ENCODE measurements at places on chromosomes 2 and 18.

GRCh38 chr2:177430411-177430810 lies 37.8 kb downstream of the AGPS start:
- no peak for DNase-seq

- DNase-seq: no peak
Observed at GRCh38 chr18:12314591-12315305, 6.7 kb downstream of the TUBB6 start.

- no peak for DNase-seq
Observed at GRCh38 chr18:11522992-11523391, 86.4 kb upstream of the SLC35G4 start.

DNA sequence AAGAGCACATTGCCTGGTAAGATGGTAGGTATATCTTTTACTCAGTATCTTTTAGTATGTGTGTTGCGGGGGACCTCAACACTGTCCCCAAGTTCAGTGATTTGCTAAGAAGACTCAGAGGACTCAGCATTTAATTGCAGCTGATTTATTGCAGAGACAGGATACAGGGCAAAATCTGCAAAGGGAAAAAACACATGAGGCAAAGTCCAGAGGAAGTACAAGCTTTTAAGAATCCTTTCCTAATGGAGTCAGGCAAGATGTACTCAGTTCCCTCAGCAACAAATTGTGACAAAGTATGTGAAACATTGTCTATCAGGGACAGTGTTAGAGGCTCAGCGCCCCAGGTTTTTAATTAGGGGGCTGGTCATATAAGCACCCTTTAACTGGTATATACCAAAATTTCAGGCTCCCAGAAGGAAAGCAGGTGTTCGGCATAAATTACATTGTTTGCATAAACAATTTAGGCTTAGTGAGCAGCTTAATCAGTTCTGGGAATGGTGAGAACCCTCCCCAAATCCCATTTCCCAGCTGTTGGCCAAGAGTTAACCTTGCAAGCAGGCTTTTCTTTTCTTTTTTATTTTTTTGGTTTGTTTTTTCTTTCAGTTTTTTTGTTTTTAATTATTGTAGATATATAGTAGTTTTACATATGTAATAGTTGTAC lies 41.7 kb downstream of the RAB3GAP1 start:
- no peak for DNase-seq

GRCh38 chr2:218036371-218036770 lies 32.7 kb upstream of the RUFY4 start:
- no peak for DNase-seq
